NCI-H1092 treated with DMSO at 0.1 percent for 48 hours (cell line): ENCODE measurements at places on chromosomes 12 and 14.
A peak's percentile ranks its signal among the peaks of the same experiment; 100 is the strongest.

DNA sequence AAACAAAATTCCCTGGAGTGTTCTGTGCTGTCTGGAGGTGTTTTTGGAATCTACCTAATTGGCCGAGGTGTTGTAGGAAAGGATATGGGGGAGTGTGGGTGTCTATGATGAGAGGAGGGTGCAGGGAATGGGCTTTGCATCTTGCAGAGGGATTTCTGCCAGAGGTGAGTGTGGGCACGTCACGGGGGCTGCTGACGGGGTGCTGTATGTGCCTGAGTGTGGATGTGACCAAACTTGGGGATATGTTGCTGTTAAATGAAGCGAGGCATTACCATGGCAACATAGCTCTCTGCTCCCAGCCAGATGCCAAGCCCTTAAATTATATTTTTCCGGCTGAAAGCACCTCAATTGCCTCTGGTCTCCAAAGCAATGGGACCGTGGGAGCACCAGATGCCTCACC is 44.3 kb upstream of the SPTLC2 start:
- peak; percentile 82 for DNase-seq

- no peak for DNase-seq
These were observed 38.1 kb downstream of the GCH1 start for GRCh38 chr14:54864526-54864925.

GRCh38 chr12:118908811-118909210 is 72.5 kb upstream of the SRRM4 start:
- DNase-seq: no peak

GRCh38 chr14:106652494-106652893 is 1126.1 kb downstream of the TMEM121 start:
- no peak for DNase-seq

GRCh38 chr12:88781909-88782308 is 201.6 kb upstream of the KITLG start:
- no peak for DNase-seq

GRCh38 chr14:70735043-70735442 is 74.3 kb downstream of the MAP3K9 start:
- peak; percentile 49 for DNase-seq

DNA sequence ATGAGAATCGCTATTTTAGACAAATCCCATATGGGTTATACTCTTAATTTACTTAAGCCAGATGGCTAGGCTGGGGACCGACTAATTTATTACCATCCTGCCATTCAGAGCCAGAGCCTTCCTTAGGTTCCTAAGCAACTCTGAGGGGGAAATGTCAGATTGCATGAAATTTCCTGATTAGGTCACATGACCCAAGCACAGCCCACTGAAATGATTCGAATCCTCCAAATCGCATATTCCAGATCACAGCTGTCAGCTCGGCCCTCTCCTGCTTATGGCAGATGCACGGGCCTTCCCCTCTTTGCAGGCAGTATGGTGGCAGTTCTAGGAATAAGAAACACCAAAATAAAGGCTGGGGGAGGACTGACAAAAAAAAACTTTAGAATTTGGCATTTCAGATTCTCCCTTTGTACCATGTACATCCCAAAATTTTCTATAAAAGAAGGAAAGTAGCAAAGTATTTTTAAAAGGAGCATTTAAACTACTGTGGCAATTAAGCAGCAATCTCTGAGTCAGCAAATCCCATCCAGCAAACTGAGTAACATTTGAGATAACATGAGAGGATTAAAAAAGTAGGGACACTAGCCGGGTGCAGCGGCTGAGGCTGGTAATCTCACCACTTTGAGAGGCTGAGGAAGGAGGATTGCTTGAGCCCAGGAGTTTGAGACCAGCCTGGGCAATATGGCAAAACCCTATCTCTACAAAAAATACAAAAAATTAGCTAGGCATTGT is 30.5 kb upstream of the NUDT4 start:
- no peak for DNase-seq

- DNase-seq: no peak
These were observed 46.7 kb upstream of the GUCY2C start for GRCh38 chr12:14743061-14743460.

GRCh38 chr12:115135800-115136211 is 451.8 kb upstream of the TBX3 start:
- DNase-seq: peak; percentile 88

- DNase-seq: no peak
These were observed 42.7 kb downstream of the CAMKK2 start for GRCh38 chr12:121253638-121254335.

DNA sequence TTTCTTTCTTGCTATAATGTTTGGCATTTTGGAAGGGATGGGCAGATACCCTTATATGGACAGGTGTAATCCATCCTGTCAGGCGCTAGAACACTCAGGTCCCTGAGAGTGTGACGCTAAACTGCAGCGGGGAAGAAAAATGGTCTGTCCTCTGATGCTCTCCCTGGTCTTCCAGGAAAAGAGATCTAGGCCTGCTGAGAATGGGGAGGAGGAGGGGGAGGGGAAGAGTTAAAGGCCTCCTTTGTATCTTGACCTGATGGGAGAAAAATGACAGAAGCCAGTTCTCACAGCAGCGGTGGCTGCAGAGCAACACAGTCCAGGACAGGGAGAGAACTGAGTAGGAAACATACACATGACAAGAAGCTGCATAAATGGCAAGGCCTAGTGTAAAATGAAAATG is 61.1 kb downstream of the RPS6KA5 start:
- no peak for DNase-seq

- DNase-seq: no peak
These were observed 58.6 kb downstream of the KCNA5 start for GRCh38 chr12:5102261-5102789.

DNA sequence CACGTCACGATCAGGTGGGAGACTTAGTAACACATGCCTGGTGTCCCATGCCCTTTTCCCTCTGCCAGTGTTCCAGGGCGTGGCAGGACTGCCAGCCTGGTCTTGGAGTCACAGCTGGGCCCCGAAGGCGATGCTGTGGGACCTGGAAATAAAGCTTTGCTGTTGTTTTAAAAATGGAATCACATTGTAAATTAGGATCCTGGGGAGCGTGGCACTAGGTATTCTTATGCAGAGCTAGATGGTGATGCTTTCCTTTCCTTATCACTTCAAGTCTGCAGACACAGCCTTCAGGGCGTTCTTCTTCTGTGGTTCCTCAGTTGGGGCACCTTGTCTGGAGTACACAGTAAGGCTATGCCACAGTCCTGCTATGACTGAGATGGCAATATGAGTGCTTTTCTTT is 64.6 kb downstream of the BICD1 start:
- no peak for DNase-seq

DNA sequence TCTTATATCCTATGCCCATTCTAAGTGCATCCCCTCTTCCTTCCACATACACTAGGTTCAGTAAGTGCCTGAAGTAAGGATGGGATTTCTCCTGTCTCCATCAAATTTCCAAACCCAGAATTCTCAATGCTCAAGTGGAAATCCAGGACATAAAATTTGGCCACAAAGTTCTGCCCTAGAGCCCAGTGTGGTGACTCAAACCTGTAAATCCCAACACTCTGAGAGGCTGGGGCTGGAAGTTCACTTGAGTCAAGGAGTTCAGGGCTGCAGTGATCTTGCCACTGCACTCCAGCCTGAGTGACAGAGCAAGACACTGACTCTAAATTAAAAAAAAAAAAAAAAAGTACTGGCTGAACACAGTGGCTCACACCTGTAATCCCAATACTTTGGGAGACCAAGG is 4.5 kb upstream of the ARF3 start:
- no peak for DNase-seq

GRCh38 chr12:47038270-47038748 is 41.1 kb upstream of the PCED1B start:
- no peak for DNase-seq
